Right cardiac atrium (tissue), 5 donors: ENCODE measurements at places on chromosomes 3 and 15. TPM values are rescaled to one million over a fixed set of nuclear protein-coding genes. Genes with fewer than 3 reads are reported as not detected.

The CCR2 gene
- 0.43 TPM for polyA plus RNA-seq

The LSM3 gene
- 17.8 TPM for polyA plus RNA-seq

The ANKUB1 gene
- polyA plus RNA-seq: not detected

The C3orf20 gene
- 0.02 TPM for polyA plus RNA-seq

The LRRC34 gene
- 2.9 TPM for polyA plus RNA-seq

The PLIN1 gene
- polyA plus RNA-seq: 38.8 TPM

The KNL1 gene
- 0.14 TPM for polyA plus RNA-seq

The MESP2 gene
- polyA plus RNA-seq: 0.61 TPM

The NXPE3 gene
- polyA plus RNA-seq: 26.8 TPM

The MIX23 gene
- 44.7 TPM for polyA plus RNA-seq

The UMPS gene
- polyA plus RNA-seq: 4.2 TPM

The TMEM45A gene
- polyA plus RNA-seq: 8.9 TPM

The NOX5 gene
- 0.09 TPM for polyA plus RNA-seq

The SCN11A gene
- not detected for polyA plus RNA-seq
